Prostate gland (tissue), 2 donors: ENCODE measurements at places on chromosomes 2 and 18.

DNA sequence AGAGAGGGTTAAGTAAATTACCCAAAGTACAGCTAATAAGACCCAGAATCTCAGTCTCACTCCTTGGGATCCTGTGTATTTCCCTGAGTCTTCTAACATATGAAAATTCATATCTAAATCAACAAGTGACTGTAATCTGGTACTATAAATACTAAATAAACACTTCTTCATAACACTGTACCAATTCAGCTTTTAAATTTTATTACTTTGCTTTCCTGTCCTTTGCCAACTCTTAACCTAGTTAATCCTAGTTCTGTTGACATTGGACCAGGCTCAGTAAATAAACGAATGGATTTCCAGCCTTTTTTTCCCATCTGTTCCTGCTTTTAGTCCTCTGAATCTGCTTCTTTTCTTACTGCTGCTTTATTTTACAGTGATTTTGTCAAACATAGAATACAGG is 13.8 kb downstream of the MRPL35 start:
- DNase-seq = no peak

- no peak for DNase-seq
Measured at GRCh38 chr2:65016789-65017188, 27.6 kb downstream of the SLC1A4 start.

GRCh38 chr2:199485732-199486335 is 28.1 kb upstream of the SATB2 start:
- peak; percentile 42 for DNase-seq

- DNase-seq = no peak
Measured at GRCh38 chr2:39492095-39492590, 55.1 kb upstream of the MAP4K3 start.

- no peak for DNase-seq
Measured at GRCh38 chr2:26569216-26570082, 71.7 kb downstream of the CIB4 start.

GRCh38 chr2:126883666-126884040 is 15.0 kb upstream of the TEX51 start:
- no peak for DNase-seq

DNA sequence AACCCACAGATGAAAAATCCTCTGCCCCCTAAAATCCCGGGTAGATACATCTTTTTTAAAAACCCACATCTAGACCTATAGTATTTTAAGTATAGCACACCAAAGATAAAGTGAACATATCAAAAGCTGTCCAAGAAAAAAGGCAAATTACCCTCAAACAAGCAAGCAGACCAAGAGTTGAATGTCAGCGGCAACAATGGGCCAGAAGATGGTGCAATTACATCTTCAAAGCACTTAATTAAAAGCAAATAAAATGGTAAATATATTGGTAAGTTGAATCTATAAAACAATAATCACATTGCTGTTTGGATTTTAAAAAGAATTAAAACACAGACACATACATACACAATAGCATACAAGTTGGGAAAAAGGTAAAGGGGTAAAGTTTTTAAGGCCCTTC is 98.5 kb downstream of the MYOM1 start:
- no peak for DNase-seq

DNA sequence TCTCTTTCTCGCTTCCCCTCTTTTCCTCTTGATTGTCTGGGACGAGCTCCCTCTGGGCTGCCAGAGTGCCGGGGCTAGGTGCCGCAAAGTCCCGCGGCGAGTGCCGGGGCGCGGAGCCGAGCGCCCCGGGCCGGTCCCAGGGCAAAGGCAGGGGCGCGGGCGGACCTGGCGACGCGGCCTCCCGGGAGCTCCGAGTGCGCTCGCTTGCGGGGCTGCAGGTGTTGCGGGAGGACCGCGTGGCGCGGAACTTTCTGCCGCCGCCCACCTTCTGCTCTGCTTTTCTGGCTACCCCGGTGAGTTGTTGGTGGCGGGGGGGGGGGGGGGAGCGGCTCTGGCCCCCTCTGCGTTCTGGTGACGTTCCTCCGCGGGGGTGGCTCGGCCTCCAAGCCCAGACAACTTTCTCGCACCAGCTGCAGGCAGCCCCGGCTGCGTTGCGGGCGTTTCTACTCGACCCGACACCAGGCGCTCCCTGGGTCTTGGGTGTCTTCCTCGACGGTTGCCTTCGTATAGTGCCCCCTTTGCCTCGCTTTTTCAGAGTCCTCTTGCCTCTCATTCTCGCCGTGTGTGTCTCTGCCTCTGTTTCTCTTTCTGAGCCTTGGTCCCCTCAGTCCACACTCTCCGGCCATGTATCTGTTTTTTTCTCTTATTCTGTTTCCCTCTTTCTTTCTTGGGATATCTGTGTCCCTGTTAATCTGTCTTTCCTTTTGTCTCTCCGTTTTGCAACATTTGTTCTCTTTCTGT is 759 bp downstream of the GALNT13 start:
- no peak for DNase-seq

DNA sequence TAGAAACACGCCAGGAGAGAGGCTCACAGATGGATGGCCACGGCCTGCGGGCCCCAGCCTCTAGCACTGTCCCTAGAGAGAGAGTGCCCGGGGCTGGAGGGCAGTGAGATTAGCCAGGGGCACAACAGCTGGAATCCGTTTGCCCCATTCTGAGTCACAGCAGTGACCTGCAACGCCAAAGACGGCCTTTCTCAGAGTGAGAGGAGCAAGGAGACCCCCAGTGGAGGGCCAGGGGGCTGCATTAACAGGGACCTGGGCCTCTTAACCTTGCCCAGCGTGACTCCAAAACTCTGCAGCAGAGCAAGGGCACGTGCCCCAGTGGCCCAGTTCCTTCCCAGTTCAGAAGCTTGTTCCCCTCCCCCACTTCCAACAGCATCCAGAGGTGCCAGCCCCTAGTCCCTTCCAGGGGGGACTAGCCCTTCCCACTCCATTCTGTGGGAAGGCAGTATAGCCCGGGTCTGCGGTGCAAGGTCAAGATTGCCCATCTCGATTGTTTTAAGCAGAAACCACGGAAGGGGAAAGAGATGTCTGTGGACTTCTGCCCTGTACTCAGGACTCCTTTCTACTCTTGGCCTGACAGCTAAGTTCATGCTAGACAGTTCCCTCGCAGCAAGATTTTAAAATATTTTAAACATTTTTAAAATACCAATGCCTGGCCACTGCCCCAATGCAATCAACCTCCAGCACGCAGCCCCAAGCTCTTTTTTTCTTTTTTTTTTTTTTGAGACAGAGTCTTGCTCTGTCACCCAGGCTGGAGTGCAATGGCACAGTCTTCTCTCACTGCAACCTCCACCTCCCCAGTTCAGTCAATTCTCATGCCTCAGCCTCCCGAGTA is 50.9 kb upstream of the BIN1 start:
- DNase-seq = no peak

GRCh38 chr2:235458839-235459273 is 35.0 kb upstream of the AGAP1 start:
- no peak for DNase-seq

DNA sequence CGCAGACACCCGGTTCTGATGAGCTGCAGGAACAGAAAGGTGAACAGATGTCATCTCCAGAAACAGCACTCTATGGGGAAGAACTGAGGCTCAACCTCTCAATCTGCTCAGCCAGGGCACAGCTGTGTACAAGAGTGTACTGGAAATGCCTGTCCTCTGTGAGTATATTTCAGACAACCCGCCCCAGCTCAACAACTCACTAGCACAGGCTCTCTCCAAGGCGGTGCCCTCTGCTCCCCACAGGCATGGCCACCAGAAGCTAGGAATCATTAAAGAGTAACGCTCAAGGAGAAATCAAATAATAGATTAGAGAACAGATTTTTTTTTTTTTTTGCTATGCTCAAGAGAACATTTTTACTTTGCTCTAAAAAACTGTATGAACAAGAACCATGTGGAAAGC is 43.8 kb downstream of the WDFY1 start:
- DNase-seq = no peak

DNA sequence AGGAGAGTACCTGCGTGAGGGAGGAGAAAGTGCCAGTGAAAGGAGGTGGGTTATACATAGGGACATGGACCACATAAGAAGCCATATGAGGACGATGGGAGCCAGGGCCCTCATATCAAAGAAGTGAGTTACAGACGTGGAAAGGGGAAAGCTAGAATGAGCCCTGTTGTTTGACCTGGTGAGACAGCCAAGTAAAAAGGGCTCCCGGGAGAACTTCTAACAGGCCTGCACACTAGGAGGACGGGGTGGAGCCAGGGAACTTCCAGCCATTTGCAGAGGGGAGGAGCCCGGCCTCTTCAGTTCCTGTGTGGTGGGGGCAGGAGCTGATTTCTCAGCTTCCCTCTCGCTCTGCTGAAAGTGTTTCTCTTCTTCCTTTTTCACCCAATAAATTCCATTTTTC is 84.1 kb upstream of the SLC66A3 start:
- no peak for DNase-seq

DNA sequence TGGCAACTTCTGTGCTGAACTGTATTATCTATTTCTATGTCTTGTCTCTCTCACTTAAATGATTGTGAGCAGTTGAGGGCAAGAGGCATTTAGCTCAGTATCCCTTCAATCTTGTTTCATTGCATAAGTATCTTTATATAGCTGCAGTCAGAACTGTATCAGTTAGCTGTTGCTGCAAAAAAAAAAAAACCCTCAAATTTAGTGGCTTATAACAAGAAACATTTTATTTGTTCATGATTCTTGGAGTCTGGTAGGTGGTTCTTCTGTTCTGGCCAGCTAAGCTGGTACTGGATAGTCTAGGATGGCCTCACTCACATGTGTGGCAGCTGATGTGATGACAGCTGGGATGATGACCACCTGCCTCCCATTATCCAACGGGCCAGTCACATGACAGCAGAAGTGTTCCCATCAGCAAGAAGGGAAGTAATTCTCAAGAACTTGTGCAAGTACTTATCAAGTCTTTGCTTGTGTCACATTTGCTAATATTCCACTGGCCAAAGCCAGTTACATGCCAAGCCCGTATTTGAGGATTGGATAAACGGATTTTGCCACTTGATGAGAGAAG is 67.8 kb downstream of the SLC4A3 start:
- DNase-seq = no peak

GRCh38 chr18:12497839-12498238 is 90.1 kb downstream of the PRELID3A start:
- no peak for DNase-seq

DNA sequence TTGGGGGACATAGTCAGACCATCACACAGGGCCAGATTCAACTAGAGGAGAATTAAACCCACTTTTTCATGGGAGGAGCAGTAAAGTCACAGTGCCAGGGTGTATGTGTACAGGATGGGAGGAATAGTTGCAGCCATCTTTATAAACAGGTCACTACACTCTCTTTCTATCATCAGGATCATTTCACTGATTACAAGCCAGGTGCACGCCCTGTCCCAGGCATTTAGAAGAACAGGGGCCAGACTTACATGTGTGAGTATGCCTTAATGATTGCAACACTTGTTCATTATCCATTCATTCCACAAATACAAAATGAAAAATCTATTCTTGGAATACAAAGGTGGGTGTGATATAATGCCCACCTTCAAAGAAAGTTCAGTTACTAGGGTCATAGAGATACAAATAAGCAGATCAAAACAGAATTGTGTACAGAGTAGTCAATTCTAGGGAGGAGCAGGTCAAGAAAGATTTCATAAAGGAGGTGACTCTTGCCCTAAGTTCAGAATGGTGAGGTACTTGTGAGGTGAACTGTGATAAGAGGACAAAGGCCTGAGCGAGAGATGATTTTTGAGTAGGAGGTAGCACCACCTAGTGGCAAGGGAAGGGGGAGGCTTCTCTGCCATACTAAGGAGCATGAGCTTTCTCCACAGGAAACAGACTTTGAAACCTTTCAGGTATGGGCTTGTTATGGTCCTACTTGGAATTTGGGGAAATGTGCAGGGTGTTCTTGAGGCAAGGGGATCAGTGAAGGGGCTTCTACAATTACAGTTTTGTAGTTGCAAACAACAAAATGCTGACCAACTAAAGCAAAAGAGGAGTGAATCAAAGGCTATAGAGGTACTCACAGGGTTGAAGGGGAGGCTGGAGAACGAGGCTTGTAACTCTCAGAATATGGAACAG is 156.3 kb downstream of the SUCLG1 start:
- peak; percentile 5 for DNase-seq

GRCh38 chr18:4549164-4549872 is 94.2 kb upstream of the DLGAP1 start:
- no peak for DNase-seq

- no peak for DNase-seq
Measured at GRCh38 chr18:46098616-46098933, 479 bp upstream of the ATP5F1A start.

DNA sequence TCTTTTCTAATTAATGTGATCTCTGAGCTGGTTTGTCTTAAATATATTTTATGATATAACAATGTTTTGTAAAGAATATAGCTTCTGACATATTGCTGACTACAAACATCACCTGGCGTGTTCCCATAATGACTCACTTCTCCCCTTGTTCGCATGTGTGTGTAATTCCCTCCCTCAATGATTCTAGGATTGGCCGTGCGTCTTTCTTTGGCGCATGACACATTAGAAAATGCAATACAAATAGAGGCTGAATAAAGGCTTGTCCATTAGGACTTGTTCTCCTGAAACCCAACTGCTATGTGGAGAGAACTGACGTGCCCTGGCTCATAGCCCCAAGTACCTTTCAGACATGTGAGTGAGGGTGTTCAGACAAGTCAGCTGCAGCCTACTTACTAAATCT is 159.7 kb upstream of the CDH20 start:
- no peak for DNase-seq

- no peak for DNase-seq
Measured at GRCh38 chr2:17912266-17912691, 33.8 kb downstream of the KCNS3 start.

DNA sequence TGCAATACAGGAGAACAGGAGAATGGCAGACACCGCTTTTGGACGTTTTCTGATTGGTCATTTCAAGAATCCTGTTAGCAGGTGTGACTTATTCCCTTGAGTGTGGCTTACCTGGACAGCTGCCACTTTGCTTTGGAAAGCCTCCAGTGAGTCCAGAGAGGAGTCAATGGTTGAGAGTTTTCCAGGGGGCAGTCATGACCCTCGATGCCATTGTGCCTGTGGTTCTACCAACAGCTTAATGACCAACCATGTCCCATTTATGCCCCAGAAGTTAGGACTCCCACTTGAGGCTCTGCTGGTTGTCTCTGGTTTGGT is 12.4 kb downstream of the IGFBP2 start:
- no peak for DNase-seq

DNA sequence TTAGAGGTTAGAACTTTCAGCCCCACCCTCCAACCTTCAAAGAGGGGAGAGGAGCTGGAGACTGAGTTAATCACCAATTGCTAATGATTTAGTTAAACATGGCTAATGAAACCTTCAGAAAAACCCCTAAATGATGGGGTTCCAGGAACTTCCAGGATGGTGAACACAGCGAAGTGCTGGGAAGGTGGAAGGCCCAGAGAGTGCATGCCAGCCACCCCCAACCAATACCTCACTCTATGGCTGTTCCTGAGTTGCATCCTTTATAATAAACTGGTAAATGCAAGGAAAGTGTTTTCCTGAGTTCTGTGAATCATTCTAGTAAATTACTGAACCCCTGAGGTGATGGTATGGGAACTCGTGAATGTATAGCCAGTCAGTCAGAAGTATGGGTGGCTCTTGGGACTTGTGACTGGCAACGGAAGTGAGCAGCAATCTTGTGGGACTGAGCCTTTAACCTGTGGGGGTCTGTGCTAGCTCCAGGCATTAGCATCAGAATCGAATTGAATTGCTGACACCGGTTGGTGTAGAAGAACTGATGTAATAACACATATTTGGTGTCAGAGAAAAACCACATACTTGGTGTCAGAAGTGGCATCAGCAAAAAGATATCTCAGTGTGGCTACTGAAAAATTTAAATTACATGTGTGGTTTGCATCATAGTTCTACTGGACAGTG is 37.4 kb downstream of the NPHP1 start:
- DNase-seq = no peak

- DNase-seq = no peak
Measured at GRCh38 chr18:38718365-38718901, 1152.8 kb upstream of the CELF4 start.

- DNase-seq = no peak
Measured at GRCh38 chr2:216064014-216064630, 17.5 kb downstream of the PECR start.
